Right atrium auricular region (tissue), 2 donors: ENCODE measurements at places on chromosomes 7 and 10.

DNA sequence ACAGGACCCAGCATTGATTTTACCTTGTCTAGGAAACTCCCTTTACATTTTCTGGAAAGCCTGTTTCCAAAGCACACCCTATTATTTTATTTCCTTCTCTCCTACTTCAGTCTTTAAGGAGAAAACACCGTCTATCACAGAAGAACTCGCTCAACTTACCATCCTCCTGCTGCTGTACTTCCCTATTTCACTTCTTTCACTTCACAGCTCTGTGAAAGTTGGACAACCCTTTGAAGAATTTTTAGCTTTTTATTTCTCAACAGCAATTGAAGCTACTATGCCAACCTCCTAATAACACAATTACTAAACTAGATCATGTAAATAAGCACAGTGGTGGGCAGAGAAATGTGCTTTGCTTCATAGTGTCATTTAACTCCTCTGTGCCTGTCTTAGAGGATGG, 166.5 kb downstream of the TFEC start:
- no peak overlapping the region for H3K4me3 ChIP-seq
- H3K4me1 ChIP-seq = no peaks in the 10 kb centered on the region
- no peak overlapping the region for H3K27ac ChIP-seq

GRCh38 chr10:65125212-65125611, 1604.0 kb downstream of the REEP3 start:
- H3K4me1 ChIP-seq = no peaks in the 10 kb centered on the region
- no peaks in the 10 kb centered on the region for H3K27me3 ChIP-seq
- DNase-seq = no peak
- H3K4me3 ChIP-seq = no peak overlapping the region
- H3K27ac ChIP-seq = no peak overlapping the region

- H3K4me1 ChIP-seq = peaks cover 6% of the 10 kb centered on the region
- no peaks in the 10 kb centered on the region for H3K36me3 ChIP-seq
- DNase-seq = no peak
- no peaks in the 10 kb centered on the region for H3K27me3 ChIP-seq
- H3K27ac ChIP-seq = no peak overlapping the region
- no peak overlapping the region for H3K4me3 ChIP-seq
These were observed 8.4 kb upstream of the C10orf71 start for GRCh38 chr10:49290607-49291006.

DNA sequence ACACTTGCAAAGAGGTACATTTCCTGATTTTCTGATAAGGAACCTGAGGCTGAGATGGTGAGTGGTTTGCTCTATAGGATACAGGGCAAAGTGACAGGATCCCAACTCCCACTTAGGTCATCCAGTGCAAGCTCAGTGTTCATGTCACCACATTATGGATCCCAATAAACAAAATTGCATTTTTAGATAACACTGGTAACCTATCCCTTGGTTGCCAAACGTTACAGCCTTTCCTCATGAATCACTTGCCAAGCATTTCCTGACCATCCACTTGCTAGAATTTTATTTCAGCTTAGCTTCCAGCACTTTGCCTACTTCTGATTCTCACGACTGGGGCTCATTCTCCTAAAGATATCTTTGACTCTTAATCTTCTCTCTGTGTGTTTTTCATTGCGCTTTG, 131.4 kb upstream of the ODAD2 start:
- H3K4me1 ChIP-seq = no peaks in the 10 kb centered on the region
- no peak overlapping the region for H3K4me3 ChIP-seq
- H3K27me3 ChIP-seq = no peaks in the 10 kb centered on the region
- no peak overlapping the region for H3K27ac ChIP-seq
- no peaks in the 10 kb centered on the region for H3K36me3 ChIP-seq
